ENCODE measurements at places on chromosomes 11 and 22. TPM values are rescaled to one million over a fixed set of nuclear protein-coding genes. Genes with fewer than 3 reads are reported as not detected.

Gene TP53AIP1
- total RNA-seq, result not detected

GRCh38 chr11:120401506-120401905 lies 65.3 kb downstream of the ARHGEF12 start:
- DNase-seq, result no peak

DNA sequence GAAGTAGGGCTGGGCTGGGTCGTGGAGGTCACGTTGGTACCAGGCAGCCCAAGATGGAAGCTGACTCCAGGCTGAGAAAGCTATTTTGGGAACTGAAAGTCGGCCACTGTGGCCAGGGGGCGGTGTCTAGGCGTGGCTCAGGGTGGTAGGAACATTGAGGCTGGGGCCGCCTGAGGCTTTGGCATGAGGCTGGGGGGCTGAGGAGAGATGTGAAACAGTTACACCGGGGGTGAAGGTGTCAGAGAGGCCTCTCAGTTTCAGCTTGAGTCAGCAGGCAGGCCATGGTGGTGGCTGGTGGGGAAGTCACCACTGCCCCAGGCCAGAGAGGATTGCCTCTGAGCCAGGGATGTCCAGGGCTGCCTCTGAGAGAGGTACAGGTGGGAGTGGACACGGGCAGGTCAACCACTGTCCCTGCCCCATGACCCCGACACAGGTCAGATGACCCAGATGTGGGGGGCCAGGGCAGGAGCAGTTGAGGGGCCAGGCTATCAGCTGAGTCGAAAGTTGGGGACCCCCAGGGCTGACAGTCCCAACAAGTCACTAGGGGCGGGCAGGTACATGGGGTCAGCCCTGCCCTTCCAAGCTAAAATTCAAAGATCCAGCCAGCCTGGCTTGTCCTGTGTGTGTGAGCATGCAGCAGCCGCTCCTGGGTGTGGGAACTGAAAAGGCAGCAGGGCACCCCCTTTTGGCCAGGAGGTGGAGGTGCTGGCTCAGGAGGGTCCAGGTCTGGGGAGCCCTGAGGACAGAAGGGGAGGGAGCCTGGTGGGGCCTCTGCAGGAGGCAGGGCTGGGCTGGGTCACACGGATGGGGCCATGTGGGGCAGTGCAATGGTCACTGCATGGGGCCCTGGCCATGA lies 7.2 kb downstream of the KCNK7 start:
- no peak for DNase-seq

GRCh38 chr11:12111549-12112520 lies 1.4 kb downstream of the MICAL2 start:
- DNase-seq, result no peak

DNA sequence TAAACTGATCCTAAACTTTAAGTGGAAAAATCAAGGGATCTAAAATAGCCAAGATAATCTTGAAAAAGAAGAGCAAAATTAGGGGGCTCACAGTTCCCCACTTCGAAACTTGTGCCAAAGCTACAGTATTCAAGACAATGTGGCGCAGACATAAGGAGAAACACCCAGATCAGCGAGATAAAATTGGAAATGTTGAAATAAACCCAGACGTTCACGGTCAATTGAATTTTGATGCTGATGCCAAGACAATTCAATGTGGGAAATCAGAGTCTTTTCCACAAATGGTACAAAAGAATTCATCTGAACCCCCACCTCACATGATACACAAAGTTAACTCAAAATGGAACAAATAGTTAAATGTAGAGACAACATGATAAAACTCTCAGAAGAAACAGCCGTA lies 601.6 kb downstream of the BRD1 start:
- no peak for DNase-seq

Gene PDE2A
- 54.0 TPM for total RNA-seq
